Activated CD4-positive, alpha-beta T cell treated with anti-CD3 and anti-CD28 coated beads, Interleukin-2, amount 10 ng/mL, durations not matched to agents 24 days and 14 days (primary cell): ENCODE measurements at places on chromosomes 1 and 21. TPM values are rescaled to one million over a fixed set of nuclear protein-coding genes. Genes with fewer than 3 reads are reported as not detected.

DNA sequence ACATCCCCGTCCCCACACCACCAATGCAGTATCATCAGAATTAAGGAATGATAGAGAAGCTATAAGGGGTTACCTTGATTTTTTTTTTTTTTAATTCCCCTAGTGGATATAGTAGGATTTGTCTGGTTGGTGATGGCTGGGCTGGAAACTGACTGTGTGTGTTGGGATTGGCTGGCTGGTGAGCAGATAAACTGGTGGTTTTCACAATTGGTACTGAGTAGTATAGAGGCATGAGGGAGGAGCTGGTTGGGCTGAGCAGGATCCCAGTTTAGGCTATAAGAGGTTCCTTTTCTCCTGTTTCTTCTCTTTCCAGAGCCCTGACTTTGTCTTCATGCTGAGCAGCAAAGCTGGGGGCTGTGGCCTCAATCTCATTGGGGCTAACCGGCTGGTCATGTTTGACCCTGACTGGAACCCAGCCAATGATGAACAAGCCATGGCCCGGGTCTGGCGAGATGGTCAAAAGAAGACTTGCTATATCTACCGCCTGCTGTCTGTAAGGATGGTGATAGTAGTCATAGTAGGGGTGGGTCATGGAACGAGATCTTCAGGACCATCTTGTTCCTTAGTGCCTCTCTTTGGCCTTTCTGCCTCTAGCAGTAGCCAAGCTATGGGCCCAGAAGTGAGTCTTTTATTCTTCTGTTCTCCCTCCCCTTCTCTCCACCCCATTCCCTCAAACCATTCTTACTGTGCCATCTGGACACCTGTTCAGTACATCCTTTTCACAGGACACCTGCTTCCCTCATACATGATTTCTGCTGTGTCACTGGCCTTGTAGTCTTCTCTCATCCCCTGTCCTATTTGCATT lies 26.9 kb downstream of the RAD54L start:
- H3K27ac ChIP-seq, result no peak overlapping the region
- H3K27me3 ChIP-seq, result no peaks in the 10 kb centered on the region
- H3K4me1 ChIP-seq, result no peaks in the 10 kb centered on the region
- peaks cover 63% of the 10 kb centered on the region for H3K36me3 ChIP-seq
- H3K4me3 ChIP-seq, result no peak overlapping the region
- no peak for DNase-seq

- no peak overlapping the region for H3K4me3 ChIP-seq
- H3K4me1 ChIP-seq, result no peaks in the 10 kb centered on the region
- DNase-seq, result no peak
- H3K36me3 ChIP-seq, result no peaks in the 10 kb centered on the region
Observed at GRCh38 chr1:198018529-198018928, 101.4 kb downstream of the LHX9 start.

DNA sequence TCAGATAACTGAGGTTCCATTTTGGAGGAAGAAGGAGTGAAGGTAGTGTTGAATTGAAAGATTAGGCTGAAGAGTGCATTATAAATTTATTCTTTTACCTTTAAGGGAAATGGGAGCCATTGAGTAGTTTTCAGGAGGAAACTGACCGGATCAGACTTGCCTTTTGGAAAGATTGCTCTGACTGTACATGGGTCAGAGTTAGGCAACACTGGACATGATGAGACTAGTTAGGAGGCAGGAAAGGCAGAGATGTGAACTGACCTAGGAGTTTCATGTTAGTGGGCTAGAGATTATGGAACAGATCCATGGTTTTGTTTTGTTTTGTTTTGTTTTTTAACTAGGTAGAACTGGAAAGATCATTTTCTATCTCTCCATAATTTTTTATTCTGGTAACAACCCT lies 78.2 kb downstream of the SNX7 start:
- no peak overlapping the region for H3K4me3 ChIP-seq
- peaks cover 11% of the 10 kb centered on the region for H3K27me3 ChIP-seq
- DNase-seq, result no peak
- no peaks in the 10 kb centered on the region for H3K4me1 ChIP-seq
- no peak overlapping the region for H3K27ac ChIP-seq
- H3K36me3 ChIP-seq, result no peaks in the 10 kb centered on the region

- H3K4me3 ChIP-seq, result no peak overlapping the region
- no peaks in the 10 kb centered on the region for H3K27me3 ChIP-seq
- H3K36me3 ChIP-seq, result peaks cover 37% of the 10 kb centered on the region
- H3K27ac ChIP-seq, result no peak overlapping the region
Observed at GRCh38 chr1:223732993-223733798, 20.9 kb downstream of the CAPN2 start.

GRCh38 chr1:243325305-243325890 lies 69.6 kb downstream of the SDCCAG8 start:
- H3K36me3 ChIP-seq, result no peaks in the 10 kb centered on the region
- H3K4me3 ChIP-seq, result no peak overlapping the region
- H3K27ac ChIP-seq, result no peak overlapping the region
- no peaks in the 10 kb centered on the region for H3K4me1 ChIP-seq

IGSF21 gene
- not detected in 2 replicates for total RNA-seq

SPATA21 gene
- not detected in 2 replicates for total RNA-seq
